T-helper 2 cell treated with Interferon-gamma antibody and Interleukin-4, amounts not matched to agents 5 μg/mL and 100 μg/mL, for 36 hours (primary cell): ENCODE measurements at places on chromosomes 1 and 21.
A peak's percentile ranks its signal among the peaks of the same experiment; 100 is the strongest.

DNA sequence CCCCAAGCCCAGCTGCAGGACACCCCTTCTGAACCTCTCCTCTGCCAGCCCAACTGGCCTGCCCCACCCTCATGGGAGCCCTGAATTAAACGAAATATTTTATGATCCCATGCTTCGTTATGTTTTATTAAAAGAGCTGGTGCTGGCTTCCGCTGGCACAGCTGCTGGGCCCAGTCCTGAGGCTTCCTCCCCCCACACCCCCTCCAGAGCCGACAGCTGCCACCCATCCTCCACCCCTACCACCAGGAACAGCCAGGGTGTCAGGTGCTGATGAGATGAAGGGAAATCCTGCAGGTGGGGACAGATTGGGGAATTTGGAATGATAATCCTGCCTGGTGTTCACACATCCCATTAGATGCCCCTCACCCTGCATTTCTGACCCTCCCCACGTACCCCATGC, 19.0 kb downstream of the IGSF21 start:
- no peak for DNase-seq

GRCh38 chr1:168482106-168482505, 61.7 kb downstream of the XCL2 start:
- no peak for DNase-seq

- DNase-seq, result no peak
These were observed 130.0 kb upstream of the TNFSF4 start for GRCh38 chr1:173337126-173337525.

GRCh38 chr21:43645136-43645891, 14.0 kb downstream of the HSF2BP start:
- peak; percentile 25 for DNase-seq

DNA sequence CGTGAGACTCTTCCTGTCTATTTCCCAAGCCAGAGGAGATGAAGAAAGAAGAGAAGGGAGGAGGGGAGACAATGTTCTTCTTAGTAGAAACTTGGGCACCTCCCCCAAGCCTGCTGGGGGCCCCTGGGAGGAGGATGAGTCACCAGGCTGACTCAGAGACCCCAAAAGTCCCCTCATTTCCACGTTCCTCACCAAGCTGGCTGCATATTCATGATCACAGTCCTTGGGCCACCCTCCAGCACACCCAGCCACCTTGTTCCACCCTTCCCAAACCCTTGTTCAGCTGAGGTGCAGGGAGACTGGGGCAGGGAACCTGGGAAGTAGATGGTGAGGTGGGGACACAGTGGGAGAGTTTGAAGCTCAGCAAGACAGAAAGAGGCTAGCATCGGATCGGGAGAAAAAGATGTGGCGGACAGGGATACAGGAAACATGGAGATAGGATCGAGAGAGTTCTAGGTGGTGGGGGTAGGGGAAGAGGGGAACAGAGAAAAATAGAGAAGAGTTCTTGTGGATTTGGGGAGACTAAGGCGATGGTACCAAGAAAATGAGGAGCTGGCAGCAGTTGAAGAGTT, 712 bp downstream of the RAB13 start:
- DNase-seq, result peak; percentile 42

GRCh38 chr1:14778898-14779865, 180.7 kb downstream of the KAZN start:
- DNase-seq, result peak; percentile 7
